ENCODE measurements at places on chromosomes 6 and 20.

DNA sequence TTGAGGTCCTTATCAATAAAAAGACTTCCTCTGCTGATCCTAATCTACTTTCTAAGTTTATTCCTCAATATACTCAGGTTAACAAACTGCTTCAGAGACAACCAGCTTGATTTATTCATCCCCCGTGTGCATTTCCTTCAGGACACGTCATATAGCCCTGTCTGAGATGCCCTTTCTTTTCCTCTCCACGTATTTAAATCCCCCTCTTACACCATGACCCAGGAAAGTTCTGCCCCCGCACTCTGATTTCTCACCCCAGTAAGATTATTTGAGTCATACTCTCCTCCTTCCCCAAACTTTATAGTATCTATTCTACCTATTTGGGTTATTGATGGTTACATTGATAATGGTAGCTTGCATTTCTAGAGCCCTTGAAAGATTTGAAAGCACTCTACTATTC lies 9.8 kb upstream of the CGA start:
- DNase-seq, result no peak

GRCh38 chr6:700490-700889 lies 7.6 kb upstream of the EXOC2 start:
- no peak for DNase-seq

DNA sequence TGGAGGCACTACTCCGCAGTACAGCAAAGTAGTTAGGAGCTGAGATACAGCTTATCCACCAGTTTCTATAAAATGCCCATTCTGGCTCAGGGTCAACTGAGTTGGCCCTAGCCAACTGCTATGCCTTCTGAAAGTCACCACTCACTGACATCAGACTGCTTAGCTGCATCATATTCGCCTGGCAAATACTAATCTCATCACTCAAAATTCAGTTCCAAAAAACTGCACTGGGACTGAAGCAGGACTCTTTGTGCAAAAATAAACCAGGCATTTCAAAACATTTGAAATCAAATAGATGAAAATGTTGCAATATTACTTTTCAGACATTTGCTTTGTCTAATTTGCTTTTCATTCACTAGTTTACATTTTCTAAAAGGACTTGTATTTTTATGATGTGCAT lies 230.0 kb downstream of the ALDH8A1 start:
- DNase-seq, result no peak

DNA sequence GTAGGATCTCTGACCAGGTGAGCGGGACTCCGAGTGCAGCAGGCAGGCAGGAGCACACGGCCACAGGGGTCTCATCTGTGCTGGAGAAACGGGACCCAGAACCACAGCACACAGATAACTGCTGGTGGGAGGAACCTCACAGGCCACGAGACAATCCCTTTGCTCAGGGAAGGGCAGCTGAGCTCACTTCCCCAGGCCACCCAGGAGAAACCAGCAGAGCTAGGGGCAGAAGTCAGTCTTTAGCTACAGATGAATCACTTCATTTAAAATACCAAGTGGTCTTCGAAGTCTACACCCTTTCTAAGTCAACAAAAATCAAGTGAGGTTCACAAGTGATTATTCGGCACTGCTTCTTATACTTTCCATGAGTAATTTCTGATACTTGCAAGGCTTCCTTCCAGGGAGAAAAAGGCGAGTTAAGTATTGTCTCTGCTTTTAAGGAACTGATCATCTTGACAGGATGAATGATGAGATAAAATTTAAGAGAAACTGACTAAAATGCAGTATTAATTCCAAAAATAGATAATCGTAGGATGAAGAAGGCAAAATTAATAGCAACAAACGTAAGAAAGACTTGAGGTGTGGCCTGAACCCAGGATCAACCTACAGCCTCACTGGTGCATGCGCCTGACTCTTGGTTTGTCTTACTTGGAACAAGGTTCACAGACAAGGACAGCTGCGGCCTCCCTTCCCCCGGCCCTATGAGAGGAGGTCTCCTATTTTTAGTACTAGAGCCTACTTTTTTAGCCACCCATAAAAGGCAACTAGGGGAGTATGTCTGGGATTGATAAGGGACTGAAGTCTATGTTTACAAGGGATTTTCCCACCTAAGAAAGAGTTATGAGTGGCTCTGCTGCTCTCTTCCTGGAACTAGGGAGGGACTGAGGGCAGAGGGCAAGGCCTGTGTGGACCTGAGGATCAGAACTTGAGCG lies 233.6 kb downstream of the TTLL2 start:
- DNase-seq, result no peak

GRCh38 chr20:46569961-46570360 lies 19.5 kb upstream of the OCSTAMP start:
- DNase-seq, result no peak
